Naive thymus-derived CD8-positive, alpha-beta T cell (primary cell): ENCODE measurements at places on chromosomes 6 and 20. TPM values are rescaled to one million over a fixed set of nuclear protein-coding genes. Genes with fewer than 3 reads are reported as not detected.

The RAB44 gene
- polyA plus RNA-seq = not detected

The LTA gene
- 40.1 TPM for polyA plus RNA-seq

The QKI gene
- 36.0 TPM for polyA plus RNA-seq

The UBE2V1 gene
- polyA plus RNA-seq = 141 TPM

The SYTL3 gene
- polyA plus RNA-seq = 16.1 TPM

The PRIM2 gene
- 8.1 TPM for polyA plus RNA-seq

The ZSCAN9 gene
- 1.1 TPM for polyA plus RNA-seq

The OR2J1 gene
- polyA plus RNA-seq = not detected

The TMEM200A gene
- polyA plus RNA-seq = not detected

The ATP9A gene
- not detected for polyA plus RNA-seq

The C20orf141 gene
- polyA plus RNA-seq = not detected

GRCh38 chr6:167091026-167091804, 31.7 kb upstream of the CCR6 start:
- H3K36me3 ChIP-seq = peaks cover 12% of the 10 kb centered on the region
- DNase-seq = peak; percentile 35
- H3K27me3 ChIP-seq = no peaks in the 10 kb centered on the region
- H3K4me1 ChIP-seq = peaks cover 37% of the 10 kb centered on the region

GRCh38 chr6:14730654-14731053, 515.2 kb upstream of the JARID2 start:
- H3K4me1 ChIP-seq = peaks cover 83% of the 10 kb centered on the region
- H3K27me3 ChIP-seq = no peaks in the 10 kb centered on the region
- H3K27ac ChIP-seq = no peak overlapping the region
- no peak overlapping the region for H3K4me3 ChIP-seq

DNA sequence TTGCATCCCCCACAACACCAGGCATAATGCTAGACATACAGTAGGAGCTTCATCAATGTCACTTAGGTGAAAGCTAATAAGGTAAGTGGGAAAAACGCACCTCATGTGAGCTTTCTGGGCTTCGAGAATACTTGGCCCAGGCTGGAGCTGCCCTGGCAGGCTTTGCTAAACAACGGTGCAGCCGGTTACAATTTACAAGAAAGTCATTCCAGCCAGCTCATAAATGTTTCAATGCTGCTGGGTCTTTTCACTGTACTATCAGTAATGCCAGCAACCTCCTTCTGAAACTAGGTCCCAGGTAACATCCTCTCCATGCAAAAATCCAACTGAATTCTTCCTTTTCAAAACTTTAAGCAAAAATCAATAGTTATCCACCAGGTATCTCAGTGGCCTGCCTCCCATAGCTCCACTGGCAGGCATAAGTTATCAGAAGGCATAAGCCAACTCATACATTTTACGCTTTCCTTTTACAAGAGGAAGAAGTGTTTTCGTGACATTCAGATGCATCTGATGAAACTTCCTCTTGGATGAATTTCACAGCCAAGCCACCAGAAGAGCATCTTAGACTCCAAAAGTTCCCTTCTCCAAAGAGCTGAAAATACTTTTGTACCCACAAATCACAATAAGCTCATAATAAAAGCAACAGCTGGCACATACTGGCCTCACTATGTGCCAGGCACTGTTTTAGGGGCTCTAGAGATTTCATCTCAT, 56.3 kb downstream of the RTN4IP1 start:
- no peaks in the 10 kb centered on the region for H3K27me3 ChIP-seq
- peak overlapping the region; percentile 79 for H3K27ac ChIP-seq

DNA sequence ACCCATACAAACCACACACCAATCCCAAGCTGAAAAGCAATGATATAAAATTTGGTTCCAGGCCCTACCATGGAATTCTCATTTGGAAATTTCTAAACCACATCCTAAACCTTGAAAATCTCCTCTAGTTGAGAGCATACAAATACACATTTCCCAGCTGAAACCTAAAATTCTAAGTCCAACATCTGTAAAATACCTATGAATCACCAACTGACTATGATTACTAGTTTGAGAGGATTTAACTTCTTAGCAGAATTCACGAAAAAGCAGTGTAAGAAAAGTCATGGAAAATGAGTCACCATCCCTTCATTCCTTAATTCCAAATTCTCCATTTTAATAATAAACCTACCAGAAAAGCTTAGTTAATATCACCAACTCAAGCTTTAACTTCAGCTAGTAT, 15.4 kb downstream of the RANBP9 start:
- no peak for DNase-seq
- peaks cover 33% of the 10 kb centered on the region for H3K4me1 ChIP-seq
- no peaks in the 10 kb centered on the region for H3K27me3 ChIP-seq
- no peak overlapping the region for H3K4me3 ChIP-seq
- no peaks in the 10 kb centered on the region for H3K36me3 ChIP-seq

DNA sequence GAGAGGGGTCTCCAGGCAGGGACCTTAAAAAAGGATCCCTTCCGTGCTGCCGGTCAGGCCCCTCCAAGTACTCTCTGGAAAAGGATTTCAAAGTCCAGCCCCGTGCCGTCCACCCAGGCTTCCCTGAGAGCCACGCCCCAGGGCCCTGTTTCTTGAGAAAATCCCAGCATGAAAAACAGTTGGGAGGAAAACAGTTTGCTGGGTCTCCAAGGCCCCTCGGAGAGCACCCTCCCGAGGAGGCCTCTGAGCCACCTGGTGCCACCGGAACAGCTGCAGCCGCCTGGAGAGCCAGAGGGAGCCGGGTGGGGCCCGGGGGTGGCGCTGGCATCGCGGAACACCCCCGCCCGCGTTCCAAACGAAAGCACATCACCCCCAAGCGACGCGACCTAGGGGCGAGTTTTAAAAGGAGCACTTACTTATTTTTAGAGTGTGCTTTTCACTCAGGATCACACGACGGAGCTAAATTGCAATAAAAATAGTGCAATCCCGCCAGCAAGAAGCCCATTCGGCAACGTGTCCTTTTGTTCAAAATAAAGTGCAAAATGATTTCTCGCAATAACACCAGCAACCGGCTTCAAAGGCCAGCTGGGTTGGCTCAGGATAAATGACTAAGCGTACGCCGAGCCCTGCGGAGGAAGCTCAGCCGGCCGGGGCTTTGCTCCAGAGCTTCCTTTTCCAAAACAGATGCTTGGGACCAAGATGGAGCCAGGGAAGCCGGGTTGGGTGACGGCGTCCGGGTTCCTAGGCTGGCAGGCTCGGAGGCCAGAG, 64.2 kb downstream of the YTHDF1 start:
- no peak for DNase-seq
- no peaks in the 10 kb centered on the region for H3K4me1 ChIP-seq
- peaks cover 4% of the 10 kb centered on the region for H3K36me3 ChIP-seq
- H3K27me3 ChIP-seq = peaks cover 61% of the 10 kb centered on the region
- no peak overlapping the region for H3K27ac ChIP-seq

DNA sequence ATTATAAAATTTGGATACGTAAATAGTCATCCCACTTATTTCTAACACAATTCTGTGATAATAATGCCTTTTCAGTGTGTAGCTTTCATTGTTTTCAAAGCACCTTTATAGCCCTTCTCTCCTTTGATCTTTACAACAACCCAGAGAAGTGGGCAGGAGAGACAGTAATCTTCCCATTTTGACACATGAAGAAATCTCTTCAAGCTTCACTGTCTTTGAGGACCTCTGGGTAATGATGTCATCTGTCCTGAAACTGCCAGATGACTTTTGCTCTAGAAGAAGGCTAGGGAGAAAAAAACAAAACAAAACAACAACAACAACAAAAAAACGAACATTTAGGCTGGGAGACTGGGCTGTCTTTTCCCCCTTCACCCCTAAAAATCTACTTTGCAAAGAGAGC, 203.0 kb downstream of the KCNQ5 start:
- H3K27ac ChIP-seq = no peak overlapping the region
- H3K27me3 ChIP-seq = no peaks in the 10 kb centered on the region
- H3K4me1 ChIP-seq = peaks cover 10% of the 10 kb centered on the region
- H3K36me3 ChIP-seq = peaks cover 8% of the 10 kb centered on the region

DNA sequence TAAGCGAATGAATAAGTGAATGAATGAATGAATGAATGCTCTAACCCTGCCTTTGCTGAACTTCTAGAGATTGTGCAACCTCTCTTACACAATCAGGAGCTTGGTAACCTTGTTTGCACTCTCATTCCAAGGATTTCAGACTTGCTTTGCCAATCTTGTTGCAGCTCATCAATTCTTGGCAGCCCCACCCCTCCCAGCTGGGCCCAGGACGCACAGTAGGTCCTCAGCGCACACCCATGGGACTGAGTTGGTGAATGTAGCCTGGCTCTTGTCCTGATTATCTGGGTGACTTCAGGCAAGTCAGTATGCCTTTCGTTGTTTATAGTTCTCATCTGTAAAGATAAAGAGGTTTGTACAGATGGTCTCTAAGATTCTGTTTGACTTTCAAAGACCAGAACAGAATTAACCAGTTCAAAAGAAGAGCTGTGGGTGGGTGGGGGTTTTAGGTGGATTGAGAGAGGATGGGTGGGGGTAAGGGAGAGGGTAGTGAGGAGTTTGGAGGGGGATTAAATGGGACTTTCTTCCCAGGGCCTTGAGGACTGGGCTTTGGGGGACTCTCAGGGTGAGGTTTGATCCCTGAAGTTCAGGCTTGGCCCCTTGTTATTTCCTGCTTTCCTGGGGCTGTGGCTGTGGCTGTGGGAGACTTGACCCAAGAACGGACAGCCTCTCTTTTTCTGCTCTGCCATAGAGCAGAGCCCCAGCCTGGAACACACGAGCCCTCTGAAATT, 33.2 kb downstream of the VEGFA start:
- H3K4me1 ChIP-seq = peaks cover 11% of the 10 kb centered on the region
- H3K4me3 ChIP-seq = no peak overlapping the region
- no peak for DNase-seq
- H3K27ac ChIP-seq = no peak overlapping the region
- H3K36me3 ChIP-seq = no peaks in the 10 kb centered on the region

DNA sequence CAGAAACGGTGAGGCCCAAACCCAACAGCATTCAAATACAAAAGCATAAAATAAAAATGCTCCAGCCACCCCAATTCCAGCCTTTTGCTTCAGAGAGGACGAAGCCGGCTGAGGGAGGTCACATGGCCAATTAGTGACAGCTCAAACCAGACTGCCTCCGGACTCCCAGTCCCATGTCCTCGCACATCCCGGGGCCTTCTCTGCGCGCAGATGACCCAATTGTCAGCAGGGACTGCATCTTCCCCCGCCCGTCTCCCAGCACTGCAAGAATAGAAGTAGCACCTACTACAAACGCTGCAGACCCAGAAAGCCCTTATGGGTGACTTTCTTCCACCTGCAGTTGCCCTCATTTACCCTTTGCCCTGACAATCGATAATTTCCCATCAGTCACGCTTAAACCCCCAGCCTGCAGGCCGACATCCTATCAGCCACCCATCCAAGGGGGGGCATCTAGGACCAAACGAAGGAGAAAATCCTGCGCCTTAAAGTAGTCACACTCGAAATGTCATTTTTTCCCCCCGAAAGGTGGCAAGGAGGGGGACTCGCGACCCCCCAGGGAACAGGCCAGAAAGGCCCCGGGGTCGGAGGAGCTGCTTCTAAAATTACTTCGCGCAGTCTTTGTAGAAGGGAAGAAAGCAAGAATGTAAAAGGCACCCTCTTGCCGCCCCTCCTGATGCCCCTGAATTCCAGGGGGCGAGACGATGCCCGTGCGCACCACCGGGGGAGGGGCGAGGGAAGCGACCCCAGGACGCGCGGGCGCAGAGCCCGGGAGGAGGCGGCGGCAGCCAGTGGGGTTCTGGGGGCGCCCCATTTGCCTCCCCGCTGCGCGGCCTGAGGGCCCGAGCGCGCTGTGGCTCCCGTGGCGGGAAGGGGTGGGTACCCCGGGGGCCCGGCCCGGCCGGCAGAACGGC, 792 bp downstream of the SLC23A2 start:
- H3K4me1 ChIP-seq = peaks cover 45% of the 10 kb centered on the region
- H3K4me3 ChIP-seq = peak overlapping the region; percentile 95
- DNase-seq = no peak
- peak overlapping the region; percentile 78 for H3K27ac ChIP-seq
- no peaks in the 10 kb centered on the region for H3K36me3 ChIP-seq
- no peaks in the 10 kb centered on the region for H3K27me3 ChIP-seq

DNA sequence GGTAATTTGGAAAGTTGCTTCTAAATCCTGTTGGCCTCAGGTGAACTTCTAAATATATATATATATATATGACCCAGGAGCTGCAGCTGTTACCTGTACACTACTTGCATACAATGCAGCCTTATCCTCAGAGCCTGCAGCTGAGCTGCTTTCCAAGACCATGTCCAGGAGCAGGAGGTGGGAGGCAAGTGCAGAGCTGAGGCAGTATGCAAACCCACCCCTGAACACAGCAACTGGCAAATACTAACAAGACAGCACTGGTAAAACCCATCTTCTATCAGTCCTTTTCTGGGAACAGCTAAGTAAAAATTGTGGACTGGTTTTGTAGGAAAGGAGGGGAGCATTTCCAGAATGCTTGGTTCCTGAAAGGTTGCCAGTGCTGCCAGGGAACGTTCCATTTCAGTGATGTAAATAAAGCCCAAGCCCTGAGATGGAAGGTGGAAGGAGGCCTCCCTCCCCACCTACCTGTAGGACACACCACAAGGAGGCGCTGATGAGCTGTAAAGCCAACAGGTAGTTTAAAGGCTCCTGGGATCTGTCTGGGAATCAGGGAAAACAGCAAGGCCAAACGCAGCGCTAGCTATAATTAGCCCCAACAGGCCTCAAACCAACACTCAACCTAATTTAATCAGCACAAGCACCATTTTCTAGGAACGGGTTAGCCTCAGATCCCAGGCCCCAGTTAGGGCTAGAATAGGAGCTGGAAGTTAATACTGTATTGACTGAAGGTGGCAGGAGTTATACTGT, 93.8 kb upstream of the MAP7 start:
- H3K36me3 ChIP-seq = no peaks in the 10 kb centered on the region
- no peaks in the 10 kb centered on the region for H3K27me3 ChIP-seq
- peaks cover 4% of the 10 kb centered on the region for H3K4me1 ChIP-seq
- peak; percentile 72 for DNase-seq
- H3K27ac ChIP-seq = no peak overlapping the region

- no peaks in the 10 kb centered on the region for H3K36me3 ChIP-seq
- H3K27ac ChIP-seq = no peak overlapping the region
- no peak overlapping the region for H3K4me3 ChIP-seq
- H3K4me1 ChIP-seq = peaks cover 23% of the 10 kb centered on the region
- DNase-seq = no peak
- H3K27me3 ChIP-seq = peaks cover 4% of the 10 kb centered on the region
These were observed 3.9 kb downstream of the PTPRK start for GRCh38 chr6:128516514-128516898.

GRCh38 chr20:53270792-53271375, 298.7 kb downstream of the TSHZ2 start:
- H3K27ac ChIP-seq = no peak overlapping the region
- H3K4me3 ChIP-seq = no peak overlapping the region

DNA sequence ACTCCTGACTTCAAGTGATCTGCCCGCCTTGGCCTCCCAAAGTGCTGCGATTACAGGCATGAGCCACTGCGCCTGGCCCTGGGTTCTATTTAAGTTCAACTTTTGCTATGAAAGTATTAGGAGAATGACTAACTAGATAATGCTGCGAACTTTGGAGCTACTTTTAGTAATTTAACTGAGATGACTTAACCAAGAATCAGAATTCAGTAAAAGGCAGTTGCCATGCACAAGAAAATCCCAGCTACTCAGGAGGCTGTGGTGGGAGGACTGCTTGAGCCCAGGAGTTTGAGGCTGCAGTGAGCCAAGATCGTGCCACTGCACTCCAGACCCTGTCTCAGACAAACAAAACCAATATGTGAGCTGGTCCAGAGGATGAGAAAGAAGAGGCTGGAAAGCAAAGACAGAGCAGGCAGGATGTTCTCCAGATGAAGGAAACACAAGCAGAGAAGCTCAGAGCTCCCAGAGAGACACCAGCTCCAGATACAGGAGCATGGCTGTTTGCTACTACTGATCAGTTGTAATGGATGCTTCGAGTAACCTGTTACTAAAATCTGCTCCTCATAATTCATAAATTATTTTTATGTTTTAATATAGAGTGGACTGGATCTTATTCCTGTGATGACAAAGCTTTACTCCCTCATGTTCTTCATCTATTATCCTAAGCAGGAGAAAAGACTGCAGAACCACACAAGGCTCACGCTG, 23.9 kb downstream of the ZNF217 start:
- DNase-seq = no peak
- H3K4me1 ChIP-seq = peaks cover 69% of the 10 kb centered on the region
